Bronchial epithelial cell (primary cell): ENCODE measurements at places on chromosomes 1 and 21. TPM values are rescaled to one million over a fixed set of nuclear protein-coding genes. Genes with fewer than 3 reads are reported as not detected.

- DNase-seq: no peak
These were observed 9.0 kb upstream of the PTGFRN start for GRCh38 chr1:116900471-116901365.

DNA sequence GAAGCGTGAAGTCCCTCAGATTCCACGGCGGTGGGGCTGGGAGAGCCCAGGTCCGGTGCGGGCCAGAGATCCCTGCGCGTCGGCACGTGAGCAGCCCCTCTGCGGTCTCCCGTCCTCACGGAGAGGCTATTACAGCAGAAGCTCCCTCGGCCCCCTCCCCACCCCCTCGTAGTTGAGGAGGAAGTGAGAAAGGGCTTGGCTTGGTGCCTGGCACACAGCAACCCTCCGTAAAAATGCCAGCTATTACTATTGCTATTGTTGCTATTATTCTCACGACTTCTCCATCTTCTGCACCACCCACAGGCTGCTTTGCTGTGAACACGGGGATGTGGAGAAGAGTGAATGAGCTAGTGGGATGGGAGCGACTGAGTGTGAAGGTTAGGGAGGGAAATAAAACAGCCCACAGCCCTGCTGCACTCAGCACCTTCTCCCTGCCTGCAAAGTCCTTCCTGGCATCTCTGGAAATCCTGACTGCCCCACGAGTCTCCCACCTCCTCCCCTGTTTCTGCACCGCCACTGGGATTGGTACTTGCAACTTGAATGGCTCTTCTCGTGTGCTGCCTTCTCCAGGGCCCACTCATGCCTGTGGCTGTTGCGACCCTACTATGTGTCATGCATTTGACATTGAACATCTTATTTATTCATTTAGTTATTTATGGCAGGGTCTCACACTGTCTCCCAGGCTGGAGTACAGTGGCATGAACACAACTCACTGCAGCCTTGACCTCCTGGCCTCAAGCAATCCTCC lies 26.6 kb downstream of the ZBTB18 start:
- no peak for DNase-seq

DNA sequence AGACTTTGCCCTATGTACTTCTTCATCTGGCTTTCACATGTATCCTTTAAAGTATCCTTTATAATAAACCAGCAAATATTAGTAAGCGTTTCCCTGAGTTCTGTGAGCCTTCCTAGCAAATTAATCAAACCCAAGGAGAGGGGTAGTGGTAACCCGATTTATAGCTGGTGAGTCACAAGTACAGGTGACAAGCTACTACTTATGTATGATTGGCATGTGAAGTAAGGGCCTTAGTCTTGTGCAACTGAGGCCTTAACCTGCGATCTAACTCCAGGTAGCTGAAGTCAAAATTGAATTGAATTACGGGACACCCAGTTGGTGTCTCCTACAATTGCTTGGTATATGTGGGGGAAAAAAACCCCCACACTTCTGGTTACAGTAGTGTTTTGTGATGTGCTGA lies 26.0 kb downstream of the SLC16A1 start:
- peak; percentile 33 for DNase-seq

DNA sequence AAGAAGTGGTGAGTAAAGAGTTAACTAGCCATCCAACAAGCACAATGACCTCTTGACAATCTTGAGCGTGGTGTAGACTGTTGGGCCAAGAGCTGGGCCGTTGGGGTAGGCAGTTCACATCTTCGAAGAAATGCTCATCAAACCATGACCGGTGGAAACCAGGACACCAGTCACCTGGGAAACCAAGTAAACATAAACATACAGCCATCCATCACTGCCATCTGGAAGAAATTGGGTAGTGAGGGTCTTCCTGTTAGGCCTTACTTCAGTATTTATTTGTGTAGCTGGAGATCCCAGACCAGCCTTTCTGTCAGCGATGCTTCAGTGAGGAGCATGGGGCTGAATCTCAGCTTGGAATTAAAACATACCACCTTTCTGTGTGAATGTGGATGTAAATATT lies 108.1 kb upstream of the HAO2 start:
- DNase-seq: no peak

DNA sequence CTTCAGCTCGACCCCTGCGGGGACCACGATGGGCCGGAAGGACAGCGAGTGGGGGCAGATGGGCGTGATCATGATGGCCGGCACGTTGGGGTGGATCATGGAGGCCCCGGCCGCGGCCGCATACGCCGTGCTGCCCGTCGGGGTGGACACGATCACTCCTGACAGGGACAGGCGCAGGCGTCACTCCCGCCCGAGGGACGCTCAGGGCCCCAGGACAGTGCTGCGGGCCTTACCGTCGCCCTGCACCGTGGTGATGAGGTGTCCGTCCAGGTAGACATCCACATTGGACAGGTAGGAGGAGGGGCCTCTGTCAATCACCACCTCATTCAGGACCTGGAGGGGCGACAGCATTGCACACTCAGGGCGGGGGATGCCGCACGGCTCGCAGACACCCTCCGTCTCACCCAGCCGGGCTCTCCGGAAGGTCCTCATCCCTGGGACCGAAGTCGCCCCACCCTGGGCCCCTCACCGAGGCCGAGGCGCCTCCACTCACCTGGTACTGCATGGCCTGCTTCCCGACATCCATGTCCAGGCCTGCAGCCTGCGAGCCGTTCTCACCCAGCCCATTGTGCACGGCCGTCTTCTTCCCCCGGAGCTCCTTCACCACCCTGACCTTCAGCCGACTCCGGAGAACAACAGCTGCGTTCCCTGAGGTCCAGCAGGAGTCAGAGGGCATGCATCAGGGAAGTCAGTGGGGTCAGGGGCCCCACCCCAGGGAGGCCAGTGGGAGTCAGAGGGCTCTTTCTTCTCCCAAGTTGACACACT lies 24.0 kb downstream of the NADK start:
- no peak for DNase-seq

DNA sequence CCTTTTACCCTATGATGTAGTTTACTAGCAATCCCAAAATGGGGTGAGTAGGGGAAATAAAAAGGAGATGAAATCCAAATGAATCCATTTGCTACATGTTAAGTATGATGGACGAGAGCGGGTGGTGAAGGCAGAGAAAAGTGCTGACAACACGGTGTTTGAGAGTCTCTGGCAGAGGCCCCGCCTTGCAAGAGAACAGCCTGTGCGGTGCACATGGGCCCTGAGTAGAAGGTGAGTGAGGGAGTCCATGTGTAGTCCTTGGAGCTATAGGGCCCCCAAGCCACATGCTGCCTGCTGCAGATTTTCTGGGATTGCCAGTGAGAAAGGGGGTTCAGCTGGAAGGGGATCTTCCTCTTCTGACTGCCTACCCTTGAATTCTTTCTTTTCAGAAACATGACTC lies 177.1 kb downstream of the TNR start:
- DNase-seq: no peak

DNA sequence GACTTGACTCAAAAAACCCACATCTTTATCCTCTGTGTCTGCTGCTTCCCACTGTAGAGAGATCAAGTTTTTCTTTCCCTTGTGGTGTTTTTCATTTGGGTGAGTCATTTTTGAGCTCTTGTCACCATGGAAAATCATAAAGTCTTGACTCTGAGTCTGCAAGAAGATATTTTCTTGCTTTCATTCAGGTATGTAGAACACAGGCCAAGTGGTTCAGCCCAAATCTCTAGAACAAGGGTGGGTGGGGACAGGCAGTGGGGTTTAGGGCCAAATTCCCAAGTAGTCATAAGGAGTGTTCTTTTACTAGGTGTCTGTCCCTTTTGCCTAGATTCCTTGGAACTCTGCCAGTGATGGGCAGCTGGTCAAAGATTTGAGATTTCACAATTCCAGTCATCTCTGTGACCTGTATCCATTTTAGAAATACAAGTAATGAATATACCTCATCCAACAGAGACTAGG lies 21.5 kb upstream of the ARHGAP29 start:
- DNase-seq: peak; percentile 82

- no peak for DNase-seq
These were observed 105.8 kb downstream of the GLIS1 start for GRCh38 chr1:53633073-53633704.

DNA sequence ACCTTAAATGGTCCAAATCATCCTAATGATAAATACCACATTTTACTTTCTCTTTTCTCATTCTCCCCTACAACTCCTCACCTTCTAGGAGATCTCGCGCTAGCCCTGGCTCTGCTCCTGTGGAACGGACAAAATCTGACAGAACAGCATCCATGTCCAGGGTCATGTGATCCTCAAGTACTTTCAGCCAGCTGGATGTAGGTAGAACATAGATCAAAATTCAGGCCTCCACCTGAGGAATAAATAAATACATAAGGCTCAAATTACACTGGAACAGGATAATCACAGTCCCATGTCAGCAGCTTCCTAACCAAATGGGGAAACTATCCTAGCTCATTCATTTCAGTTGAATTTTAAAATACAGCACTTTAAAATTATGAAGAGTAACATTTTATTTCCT lies 33.2 kb downstream of the OTUD7B start:
- DNase-seq: no peak

DNA sequence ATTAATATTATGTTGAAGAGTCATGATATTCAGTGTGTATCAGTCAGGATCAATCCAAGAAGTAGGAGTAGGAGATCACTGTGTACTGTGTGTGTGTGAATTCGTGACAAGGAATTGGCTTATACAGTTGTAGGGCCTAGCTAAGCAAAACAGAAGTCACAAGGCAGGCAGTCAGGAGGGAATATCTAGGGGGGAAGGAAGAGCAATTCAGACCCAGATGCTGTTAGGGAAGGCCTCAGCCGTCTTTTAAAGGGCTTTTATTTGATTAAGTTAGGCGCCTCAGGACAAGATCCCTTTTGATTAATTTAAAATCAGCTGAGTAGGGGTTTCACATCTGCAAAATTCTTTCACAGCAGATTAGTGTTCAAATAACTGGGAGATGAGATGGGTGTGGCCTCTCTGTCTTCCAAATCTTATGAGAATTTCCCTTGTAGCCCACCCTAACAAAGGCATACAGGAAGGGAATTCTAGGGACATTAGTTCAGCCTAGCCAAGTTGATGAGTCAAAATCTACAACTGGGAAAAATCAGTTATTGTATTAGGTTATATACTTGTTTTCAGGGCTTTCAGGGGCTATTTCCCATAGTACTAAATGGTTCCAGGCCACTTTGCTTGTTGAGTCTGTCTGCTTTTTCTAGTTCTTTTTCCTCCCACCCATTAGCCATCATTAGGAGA lies 47.4 kb downstream of the ALG6 start:
- no peak for DNase-seq

GRCh38 chr1:212976586-212976985 lies 26.2 kb downstream of the VASH2 start:
- no peak for DNase-seq

DNA sequence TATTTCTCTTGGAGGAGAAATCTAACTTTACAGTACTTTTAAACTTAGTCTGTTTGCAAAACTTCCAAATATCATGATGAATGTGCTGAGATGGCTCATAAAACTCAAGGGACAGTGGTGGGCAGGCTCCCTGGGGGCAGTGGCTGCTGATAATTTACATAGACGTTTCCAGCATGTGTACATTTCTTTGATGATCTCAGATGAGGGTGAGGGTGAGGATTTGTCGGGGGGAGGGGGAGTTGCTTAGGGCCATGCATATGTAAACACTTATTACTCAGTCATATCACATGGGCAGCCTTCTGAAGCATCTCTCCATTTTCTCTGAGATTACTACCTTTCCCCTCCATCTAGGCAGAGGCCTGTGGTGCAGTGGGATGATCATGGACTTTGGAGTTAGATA lies 152.9 kb upstream of the HMGB4 start:
- DNase-seq: no peak

DNA sequence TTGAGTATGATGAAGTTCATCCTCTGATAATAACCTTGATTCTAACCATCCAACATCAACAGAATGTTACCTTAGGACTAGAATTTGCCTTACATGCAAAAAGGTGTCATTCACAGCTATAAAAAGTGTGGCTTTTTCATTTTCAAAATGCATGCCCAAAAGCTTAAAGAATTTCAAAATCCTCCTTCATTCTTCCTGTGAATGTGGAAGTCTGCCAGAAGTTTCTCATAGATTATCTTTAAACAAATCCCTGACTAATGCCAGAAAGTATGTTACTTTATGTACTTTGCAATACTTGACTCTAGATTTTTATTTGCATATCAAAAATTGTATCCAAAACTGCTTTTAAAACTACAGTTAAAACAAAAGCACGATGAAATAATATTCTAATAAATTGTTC lies 270.6 kb upstream of the ZRANB2 start:
- DNase-seq: peak; percentile 82

Gene TENT5C
- total RNA-seq: 0.53 and 1.2 TPM in 2 replicates

Gene ELAPOR1
- total RNA-seq: under 0.01 TPM in 1 of 2 replicates, not detected in the other

Gene FCGR1A
- total RNA-seq: not detected in 2 replicates
